ENCODE measurements at places on chromosomes 2 and 18.

- DNase-seq, result no peak
Measured at GRCh38 chr18:48918660-48919456, 31.9 kb downstream of the SMAD7 start.

GRCh38 chr18:45014047-45014501 lies 333.4 kb downstream of the SETBP1 start:
- no peak for DNase-seq

DNA sequence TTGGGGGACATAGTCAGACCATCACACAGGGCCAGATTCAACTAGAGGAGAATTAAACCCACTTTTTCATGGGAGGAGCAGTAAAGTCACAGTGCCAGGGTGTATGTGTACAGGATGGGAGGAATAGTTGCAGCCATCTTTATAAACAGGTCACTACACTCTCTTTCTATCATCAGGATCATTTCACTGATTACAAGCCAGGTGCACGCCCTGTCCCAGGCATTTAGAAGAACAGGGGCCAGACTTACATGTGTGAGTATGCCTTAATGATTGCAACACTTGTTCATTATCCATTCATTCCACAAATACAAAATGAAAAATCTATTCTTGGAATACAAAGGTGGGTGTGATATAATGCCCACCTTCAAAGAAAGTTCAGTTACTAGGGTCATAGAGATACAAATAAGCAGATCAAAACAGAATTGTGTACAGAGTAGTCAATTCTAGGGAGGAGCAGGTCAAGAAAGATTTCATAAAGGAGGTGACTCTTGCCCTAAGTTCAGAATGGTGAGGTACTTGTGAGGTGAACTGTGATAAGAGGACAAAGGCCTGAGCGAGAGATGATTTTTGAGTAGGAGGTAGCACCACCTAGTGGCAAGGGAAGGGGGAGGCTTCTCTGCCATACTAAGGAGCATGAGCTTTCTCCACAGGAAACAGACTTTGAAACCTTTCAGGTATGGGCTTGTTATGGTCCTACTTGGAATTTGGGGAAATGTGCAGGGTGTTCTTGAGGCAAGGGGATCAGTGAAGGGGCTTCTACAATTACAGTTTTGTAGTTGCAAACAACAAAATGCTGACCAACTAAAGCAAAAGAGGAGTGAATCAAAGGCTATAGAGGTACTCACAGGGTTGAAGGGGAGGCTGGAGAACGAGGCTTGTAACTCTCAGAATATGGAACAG lies 156.3 kb downstream of the SUCLG1 start:
- peak; percentile 3 for DNase-seq

GRCh38 chr2:83565626-83566025 lies 893.5 kb downstream of the SUCLG1 start:
- no peak for DNase-seq

- DNase-seq, result no peak
Measured at GRCh38 chr2:157760949-157761348, 115.2 kb downstream of the ACVR1 start.

GRCh38 chr2:108988076-108988795 lies 784 bp downstream of the EDAR start:
- DNase-seq, result no peak

DNA sequence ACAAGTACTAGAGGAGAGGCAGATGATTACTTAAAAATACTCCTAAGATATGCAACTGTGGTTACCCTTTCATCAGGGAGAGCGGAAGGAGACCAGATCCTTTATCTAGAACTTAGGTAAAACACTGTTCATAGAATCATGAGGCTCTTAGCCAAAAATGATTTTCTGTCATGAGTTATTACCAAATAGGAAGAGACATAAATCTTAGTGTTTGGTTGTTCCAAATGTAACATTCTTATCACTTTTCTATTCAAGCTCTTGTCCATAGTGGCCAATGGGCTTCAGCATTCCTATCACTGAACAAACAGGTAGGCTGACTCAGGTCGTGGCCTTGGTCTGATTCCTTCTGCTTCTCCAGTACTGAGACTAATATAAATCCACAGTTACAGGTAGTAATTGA lies 38.5 kb downstream of the RPRD1A start:
- no peak for DNase-seq
